NCI-H1092 (cell line): ENCODE measurements at places on chromosomes 4 and X.

DNA sequence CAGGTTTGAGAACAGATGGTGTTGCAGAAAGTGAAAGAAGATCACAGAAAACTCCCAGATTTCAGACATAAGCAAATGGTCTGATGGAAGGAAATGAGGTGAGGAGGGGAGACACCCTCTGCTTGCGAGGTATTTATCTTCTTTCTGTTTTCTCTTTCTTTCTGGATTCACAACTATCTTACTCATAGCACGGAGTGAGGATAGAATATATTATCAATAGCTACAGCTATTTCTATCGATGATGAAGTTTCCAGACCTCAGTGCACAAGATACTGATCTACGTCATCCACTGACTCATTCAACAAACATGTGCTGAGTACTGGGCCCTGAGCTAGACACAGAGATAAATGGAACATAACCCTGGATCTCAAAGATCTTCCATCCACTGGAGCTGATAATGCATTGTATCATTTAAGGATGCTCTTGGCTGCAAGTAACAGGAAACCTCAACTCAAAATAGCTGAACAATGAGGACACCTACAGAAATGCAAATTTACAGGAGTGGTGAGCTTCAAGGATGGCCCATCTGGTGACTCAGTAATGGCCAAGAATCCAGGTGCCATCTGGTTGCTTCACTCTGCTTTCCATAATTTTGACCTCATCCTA lies 21.2 kb downstream of the SLC2A9 start:
- DNase-seq, result no peak

DNA sequence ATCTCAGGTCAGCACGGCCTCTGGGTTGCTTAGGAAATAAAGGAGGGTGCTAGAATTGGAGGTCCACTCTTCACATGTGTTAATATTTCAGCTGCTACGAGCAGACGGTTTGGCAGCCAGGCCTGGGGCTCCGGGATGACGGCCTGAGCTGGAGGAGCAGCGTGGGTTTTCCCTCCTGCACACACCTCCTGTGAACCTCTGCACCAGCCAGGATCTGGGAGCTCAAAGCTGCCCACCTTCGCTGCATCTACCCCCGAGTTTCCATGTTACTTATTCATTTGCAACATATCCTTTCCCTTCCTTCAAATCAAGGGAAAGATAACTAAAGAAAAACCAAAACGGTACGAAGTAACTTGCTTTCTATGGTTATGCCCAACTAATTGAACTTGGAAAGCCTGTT lies 13.6 kb downstream of the STOX2 start:
- no peak for DNase-seq

DNA sequence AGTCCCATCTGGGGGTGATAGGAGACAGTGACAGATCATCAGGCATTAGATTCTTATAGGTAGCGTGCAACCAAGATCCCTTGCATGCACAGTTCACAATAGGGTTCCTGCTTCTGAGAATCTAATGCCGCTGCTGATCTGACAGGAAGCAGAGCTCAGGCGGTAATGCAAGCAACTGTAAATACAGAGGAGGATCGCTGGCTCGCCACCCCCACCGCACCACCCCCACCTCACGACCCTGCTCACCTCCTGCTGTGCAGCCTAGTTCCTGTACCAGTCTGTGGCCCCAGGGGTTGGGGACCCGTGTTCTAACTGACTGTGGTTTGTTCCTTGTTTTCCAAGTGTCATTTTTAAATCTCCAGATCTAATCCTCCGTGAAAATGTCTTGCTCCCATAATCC lies 89.0 kb upstream of the MAPK10 start:
- DNase-seq, result no peak

GRCh38 chr4:159062381-159062780 lies 40.5 kb upstream of the RAPGEF2 start:
- no peak for DNase-seq

- no peak for DNase-seq
Measured at GRCh38 chr4:91015861-91016260, 888.7 kb downstream of the CCSER1 start.

GRCh38 chr4:25970226-25970675 lies 56.2 kb downstream of the SMIM20 start:
- DNase-seq, result no peak

DNA sequence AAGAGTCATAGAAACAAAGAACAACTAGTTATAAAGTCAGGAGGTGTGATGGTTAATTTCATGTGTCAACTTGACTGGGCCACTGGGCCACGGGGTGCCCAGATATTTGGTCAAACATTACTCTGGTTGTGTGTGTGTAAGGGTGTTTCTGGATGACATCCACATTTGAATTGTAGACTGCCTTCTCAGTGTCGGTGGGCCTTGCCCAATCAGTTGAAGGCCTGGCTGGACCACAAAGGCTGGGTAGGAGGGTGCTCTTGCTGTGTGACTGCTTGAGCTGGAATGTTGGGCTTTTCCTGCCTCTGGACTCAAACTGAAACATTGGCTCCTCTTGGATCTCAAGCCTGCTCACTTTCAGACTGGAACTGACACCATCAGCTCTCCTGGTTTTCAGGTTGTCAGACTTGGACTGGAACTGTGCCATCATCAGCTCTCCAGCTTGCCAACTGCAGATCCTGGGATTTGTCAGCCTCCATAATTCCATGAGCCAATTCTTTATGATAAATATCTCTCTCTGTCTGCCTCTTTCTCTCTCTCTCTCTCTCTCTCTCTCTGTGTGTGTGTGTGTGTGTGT lies 41.4 kb downstream of the CLDN34 start:
- DNase-seq, result no peak

- no peak for DNase-seq
Measured at GRCh38 chr4:153497091-153497531, 31.0 kb downstream of the TMEM131L start.
